Activated CD8-positive, alpha-beta memory T cell treated with anti-CD3 and anti-CD28 coated beads for 4 hours (primary cell): ENCODE measurements at places on chromosomes 7 and 10.

- no peak for DNase-seq
Observed at GRCh38 chr10:96334616-96335526, 23.9 kb downstream of the OPALIN start.

DNA sequence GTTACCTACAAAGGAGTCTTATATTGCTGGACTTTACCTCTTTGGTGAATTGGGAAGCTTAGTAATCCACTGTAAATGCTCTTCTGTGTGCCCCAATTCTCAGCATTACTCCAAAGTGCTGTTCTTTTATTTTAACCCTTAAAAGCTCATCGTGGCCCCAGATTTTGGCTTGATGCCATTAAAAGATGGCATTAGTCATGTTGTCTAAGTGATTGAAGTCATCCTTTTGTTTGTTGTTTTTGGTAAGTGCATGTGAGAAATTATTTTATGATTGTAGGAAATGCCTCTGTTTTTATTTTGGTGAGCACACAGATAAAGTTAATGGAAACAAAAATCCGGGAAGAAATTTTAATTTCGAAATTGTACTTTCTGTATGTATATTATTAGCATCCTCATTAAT lies 82.5 kb upstream of the GATA3 start:
- no peak for DNase-seq

DNA sequence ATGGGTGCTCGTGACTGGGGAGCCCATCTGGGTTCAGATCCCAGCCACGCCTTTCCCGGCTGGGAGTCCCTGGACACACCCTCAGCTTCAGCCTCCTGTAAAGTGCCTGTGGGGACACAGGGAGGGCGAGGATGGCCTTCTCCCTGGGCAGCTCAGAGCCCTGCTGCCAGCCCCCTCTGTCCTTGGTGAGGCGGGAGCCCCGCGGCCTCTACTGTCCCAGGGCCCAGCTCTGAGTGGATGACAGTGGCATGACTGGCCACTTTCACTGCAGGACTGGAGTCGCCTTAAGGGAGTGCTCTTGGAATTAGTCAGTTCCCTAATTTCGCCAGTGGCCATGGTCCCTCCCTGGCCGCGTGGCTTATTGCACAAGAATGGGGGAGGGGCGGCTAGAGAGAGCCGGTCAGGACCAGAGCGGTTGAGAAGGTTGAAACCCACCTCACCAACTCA lies 4.6 kb downstream of the BRI3 start:
- no peak for DNase-seq

DNA sequence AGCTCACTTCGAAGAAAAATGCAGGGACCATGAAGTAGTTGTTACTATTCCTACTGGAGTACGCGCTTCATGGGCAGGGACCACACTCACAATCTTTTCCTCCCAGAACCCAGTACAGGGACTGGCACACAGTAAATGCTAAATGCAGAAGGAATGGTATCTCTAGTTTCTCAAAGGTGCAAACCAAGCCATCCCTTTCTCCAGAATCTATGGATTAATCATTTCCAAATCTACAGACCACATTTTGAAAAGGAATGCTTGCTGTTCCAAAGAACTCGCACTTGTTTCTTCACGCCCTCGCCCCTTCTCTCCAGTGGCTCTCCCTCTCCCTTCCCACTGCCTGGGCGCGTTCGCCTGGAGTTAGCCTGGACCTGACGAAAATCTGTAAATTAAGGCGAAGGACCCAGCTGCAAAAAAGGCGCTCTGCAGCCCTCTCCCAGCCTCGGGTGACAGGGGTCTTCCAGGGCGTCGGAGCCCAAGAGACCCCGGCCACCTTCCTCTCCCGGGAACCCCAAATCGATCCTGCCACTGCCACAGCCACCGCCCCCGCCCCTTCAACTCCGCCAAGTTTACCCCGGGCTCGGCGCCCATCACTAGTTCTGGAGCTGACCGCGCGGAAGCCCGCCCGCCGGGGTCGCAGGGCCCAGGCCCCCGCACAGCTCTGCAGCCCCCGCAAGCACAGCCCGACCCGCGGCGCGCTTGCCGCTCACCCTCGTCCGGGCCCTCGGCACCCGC lies 527 bp downstream of the PDIA4 start:
- no peak for DNase-seq

GRCh38 chr7:30019960-30020359 lies 6.5 kb downstream of the FKBP14 start:
- no peak for DNase-seq

DNA sequence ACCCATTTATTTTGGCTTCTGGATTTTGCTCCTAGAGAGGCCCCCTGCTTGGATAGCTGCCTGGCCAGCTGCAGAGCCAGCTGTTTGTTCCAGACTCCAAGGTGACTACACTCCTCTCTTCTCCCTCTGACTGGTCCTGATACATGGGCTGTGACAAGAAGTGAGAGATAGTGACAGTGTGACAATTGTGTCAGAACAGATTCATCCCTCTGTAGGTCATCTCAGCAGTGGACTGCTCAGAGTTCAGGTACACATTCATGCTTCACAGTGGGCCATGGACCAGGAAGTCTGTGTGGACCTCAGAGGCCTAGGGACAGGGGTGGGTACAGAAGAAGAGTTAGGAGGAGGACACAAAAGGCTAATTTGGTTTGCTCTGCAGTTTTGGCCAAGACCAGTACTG lies 188.2 kb upstream of the MKLN1 start:
- DNase-seq: no peak

GRCh38 chr7:311131-311680 lies 21.2 kb downstream of the FOXL3 start:
- no peak for DNase-seq

- no peak for DNase-seq
Observed at GRCh38 chr10:132724446-132724845, 61.5 kb downstream of the NKX6-2 start.

DNA sequence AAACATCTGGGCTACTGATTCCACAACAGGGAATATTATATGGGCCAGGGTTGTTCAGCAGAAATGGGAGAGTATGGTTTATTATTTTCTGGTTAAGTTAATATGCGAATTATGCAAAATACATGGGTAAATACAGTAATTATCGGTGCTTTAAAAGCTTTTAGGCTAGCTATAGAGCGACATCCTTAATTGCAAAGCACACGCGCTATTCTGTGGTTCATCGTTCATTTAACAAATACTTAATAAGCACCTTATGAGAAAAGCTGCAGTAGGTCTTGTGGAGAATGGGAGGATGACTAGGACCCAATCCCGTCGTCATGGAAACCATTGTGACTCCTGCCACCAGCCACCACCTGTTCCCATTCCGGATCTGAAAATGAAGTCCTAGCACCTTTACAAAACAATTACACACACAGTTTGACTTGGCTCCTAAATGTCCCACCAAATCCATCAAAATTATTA lies 623 bp upstream of the CEP41 start:
- DNase-seq: no peak

GRCh38 chr7:28121496-28121895 lies 59.1 kb downstream of the JAZF1 start:
- DNase-seq: no peak

DNA sequence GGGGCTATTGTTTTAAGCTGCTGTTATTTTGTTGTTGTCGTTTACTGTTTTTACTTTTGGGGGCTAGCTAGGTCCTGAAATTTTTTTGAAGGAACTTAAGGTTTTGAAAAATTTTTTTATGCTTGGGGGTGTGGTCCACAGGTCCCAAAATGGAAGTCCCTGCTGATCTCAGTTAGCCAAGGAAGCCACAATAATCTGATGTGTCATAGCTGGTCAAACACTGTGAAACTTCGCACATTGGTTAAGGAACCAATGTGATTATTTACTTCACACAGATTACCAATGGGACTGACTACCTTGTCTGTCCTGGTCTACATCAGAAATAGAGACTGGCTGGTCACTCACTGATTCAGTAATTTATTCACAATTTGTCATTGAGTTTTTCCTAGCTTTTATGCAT lies 29.5 kb upstream of the HYCC1 start:
- DNase-seq: no peak

DNA sequence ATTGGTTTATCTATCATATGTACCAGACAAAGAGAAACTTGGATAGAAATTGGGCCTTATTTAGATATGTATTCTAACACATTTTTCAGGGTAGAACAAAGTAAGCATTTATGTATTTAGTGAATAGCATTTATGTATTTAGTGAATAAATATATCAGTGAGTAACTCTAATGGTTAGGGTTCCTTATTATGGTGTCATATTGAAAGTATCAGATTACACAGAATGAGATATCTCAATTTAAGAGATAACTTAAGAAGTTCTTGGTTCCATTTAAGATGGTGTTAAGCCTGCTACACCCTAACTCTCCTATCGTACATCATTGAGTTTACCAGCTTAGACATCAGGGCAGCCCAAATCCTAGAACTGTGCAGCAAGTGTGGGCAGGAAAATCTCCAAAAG lies 35.9 kb upstream of the DMTF1 start:
- no peak for DNase-seq

- no peak for DNase-seq
Observed at GRCh38 chr7:70266186-70266585, 667.9 kb downstream of the AUTS2 start.

DNA sequence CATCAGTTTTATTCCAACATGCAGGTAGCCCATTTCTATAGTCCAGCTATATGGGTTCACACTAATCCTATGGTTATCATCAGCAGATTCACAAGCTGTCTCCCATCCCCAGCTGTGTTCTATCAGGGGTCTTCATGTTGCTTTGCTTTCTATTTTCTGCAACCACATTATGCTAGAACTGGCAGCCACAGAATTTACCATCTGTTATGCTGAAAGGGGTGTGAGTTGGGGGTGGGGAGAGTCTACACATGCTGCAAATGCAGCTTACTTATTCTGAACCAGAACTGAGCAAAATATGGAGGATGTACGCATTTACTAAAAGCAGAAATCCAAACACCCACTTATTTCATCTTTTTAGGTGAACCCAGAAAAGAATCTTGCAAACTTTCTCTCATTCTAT lies 32.9 kb downstream of the SHTN1 start:
- no peak for DNase-seq

GRCh38 chr7:82443036-82443546 lies 486 bp downstream of the CACNA2D1 start:
- DNase-seq: no peak

DNA sequence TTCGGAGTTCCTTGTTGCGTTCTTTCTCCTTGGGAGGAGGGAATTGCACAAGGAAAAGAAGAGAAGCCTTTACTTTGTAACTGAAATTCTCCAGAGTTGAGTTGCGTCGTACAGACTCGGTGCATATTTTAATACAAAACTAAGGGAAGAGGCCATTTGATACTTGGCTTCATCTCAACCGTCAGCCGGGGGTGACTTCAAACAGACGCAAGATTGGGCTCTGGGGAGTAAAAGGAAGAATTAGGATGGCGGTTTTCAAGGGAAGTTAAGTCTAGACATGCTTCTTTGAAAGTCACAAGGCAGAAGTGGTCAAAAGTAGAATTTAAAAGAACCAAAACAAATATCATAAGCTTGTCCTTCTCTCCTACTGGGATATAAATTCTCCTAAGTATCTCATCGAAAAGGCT lies 1.6 kb downstream of the PRR15 start:
- DNase-seq: no peak

DNA sequence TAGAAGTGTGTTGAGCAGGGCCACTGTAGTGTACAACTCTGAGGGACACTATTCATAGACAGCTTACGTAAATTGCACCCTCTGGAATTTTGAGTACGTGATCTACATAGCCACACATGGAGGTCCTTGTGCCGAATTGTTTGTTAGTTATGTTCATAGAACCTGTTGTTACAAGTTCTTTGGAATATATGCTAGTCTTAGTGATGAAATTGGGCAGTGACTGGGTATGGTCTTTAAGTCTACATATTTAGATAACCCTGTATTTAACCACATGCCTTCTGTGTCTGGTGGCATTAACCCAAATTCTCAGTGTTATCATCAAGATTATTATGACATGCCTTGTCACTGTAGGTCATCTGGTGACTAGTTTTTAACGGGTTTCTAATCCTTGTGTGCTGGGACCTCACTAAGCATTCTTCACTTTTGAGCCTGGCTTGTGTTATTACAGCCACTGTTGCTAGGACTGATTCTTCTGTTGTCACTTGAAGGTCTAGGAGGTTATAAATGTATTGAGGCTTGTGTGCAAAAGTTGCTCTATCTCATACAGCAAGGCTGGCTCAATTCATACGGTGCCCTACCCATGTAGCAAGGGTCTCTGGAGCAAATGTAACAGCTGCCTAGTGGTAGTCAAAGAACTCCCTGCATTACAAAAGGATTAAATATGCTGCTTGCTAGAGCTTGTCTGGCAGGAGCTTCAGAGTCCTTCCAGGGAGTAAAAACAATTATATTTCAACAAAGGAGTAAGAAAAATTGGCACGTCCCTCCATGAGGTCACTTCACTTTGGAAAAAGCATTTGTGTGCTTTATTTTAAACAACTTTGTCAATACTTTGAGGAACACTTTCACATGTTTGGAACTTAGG lies 65.4 kb downstream of the CDK14 start:
- DNase-seq: no peak

DNA sequence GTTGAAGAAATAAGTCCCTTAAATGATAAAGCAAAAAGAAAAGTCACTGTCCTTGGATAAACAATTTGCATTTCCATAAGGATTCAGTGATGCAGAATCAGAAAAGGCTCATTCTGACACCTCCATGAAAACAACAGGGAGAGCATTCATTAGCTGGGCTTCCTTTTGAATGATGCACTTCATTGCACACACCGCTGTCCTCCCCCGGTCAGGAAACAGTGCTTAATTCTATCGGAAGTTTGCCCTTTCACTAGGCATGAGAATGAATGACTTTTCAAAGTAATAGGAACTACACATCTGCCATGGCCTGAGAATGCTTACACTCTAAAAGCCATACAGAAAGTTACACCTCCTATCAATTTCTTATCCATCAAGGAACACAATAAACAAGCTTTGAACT lies 4.2 kb downstream of the PCDH15 start:
- DNase-seq: no peak

DNA sequence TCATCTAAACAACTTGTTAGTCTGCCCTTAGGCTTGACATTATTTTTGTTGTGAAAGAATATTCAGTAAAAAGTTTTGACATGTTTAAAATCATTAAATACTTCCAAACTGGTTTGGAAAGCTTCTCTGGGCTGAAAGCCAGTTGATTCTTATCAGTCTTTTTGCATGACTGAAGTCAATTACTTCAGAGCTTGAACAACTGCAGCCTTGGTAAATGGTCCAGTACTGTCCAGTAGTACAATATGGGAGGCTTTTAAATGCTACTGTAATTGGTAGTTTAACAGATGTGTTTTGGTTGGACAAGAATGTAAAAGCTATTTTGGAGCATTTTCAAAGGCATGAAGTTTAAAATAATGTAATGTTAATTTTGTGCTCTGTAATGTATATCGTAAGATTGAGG lies 103.4 kb downstream of the SDK1 start:
- no peak for DNase-seq

DNA sequence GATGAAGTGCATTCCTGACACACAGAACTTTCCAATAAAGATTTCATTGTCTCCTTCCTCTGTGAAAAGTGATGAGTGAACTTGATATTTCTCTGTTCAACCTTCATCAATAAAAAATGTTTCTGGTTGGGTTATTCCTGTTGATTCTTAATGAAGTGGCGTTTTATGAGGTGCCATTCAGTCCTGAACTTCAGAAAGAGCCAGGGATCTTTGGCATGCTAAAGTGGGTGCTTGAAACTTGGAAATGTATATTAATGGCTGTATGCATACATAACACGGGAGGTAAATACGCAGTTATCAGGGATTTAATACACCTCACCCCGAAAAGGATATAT lies 151.6 kb downstream of the ACTR3B start:
- no peak for DNase-seq
